ENCODE measurements at places on chromosomes 5 and 9. TPM values are rescaled to one million over a fixed set of nuclear protein-coding genes. Genes with fewer than 3 reads are reported as not detected.

DNA sequence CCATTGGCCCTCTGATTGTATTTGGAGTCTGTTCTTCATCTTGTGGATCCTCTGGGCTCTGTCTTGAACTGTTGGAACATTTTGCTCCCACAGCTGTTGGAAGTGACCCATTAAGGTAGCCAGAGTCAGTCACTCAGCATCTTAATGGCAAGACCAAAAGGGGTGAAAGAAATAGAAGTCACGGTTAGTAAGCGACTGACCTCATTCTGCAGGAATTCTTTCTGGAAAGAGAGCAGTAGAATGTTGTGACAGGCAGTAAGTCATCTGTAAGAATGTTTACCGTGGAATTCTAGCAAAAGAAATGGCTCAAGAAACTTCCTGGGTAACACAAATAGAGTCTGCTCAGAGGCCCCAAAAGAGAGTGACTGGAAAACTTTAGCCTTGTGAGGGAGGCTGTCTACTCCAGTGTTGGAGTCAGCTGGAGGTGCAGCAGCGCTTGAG lies 28.6 kb upstream of the TNC start:
- DNase-seq = no peak

GRCh38 chr9:28909526-28909925 lies 1336.2 kb upstream of the C9orf72 start:
- no peak for DNase-seq

DNA sequence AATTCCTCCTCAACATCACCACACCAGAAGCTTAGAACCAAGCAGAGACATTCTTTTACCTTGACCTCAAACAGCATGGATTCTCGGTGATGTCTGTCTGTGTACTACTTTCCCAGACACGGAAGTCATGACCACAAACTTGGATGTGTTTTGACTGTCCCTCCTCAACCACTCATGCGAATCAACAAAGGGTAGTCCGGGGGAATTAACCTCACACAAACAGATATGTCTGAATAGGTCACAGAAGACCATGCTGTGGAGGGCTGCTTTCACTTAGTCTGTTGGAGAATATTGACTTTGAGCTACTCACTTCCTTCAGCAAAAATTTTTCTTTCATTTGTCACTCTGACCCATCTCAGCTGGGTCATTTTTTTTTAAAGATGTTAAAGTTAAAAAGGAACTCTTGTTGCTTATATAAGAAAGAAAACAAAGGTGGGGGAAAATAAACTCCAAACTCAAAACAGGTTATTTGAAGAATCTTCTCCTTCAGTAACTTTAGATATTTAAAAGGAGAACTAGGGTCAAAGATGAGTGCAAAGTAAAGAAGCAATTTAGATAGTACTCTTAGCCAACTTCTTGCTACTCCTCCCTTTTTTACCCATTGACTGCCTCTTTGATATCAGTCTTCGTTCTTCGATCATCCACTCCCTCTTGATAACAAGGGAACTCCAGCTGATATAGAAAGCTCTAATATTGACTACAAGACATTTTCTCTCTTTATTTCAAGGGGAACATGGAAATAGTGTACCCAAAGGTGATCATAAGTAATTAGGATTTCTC lies 343.4 kb upstream of the CDH6 start:
- no peak for DNase-seq

GRCh38 chr9:73118286-73118685 lies 33.4 kb upstream of the ANXA1 start:
- DNase-seq = no peak

GRCh38 chr5:9892696-9893095 lies 262.5 kb upstream of the TAS2R1 start:
- no peak for DNase-seq

DNA sequence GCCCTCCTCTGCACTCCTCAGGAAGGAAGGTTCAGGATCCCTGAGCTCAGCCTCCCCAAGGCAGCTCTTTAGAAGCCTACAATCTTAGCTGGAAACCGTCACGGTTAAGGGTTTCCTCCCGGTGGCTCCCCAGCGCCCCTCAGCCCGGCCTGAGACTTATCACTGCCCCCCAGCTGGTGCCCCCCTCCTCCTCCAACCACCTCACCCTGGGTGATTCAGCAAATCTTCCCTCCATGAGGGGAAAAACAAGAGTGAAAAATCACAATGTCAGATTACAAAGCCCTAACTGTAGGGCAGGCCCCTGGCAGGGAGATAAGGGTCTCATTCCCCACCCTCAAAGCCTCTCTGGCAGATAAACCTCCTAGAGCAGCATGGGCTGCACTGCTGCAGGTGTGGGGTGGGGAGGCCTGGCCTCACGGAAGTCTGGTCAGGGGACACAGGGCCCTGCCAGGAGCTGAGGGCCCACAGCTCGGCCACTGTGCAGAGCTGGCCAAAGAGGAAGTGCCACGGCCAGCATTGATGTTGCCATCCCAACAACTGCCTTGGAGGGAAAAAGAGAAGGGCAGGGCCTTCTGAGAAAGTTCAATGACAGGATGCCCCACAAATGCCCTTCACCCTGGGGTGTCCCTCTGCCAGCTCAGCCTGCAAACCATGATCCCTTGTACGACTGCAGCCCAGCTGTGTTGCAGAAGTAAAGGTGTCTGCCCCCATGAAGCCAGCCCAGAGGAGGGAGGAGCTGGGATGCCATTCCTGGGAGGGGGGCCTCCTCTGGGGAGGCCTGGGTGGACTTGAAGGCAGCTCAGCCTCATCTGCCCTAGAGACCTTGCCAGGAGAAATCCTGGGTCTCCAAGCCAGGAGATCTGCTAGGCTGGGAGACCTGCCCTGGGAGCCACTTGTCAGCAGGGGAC lies 25.9 kb downstream of the GFI1B start:
- no peak for DNase-seq

DNA sequence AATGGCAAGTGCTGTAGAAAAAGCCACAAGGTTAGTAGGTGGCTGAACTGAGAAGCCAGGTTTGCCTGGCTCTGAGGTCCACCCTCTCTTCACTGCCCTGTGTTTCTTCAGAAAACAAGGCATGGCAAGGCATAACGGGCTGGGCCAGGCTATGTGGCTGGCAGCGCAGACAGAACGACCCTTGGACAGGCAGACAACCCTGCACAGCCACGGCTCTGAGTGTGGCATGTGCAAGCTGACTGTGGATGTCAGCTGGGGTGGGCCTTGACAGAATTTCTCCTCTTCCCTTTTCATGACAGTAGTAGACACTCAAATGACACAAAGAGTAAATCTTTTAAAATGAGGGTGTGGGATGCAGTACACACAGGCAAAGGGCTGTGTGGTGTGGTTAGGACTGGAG lies 81.7 kb downstream of the MACROH2A1 start:
- no peak for DNase-seq

- DNase-seq = no peak
These were observed 100.4 kb downstream of the RGS3 start for GRCh38 chr9:113563826-113564497.

GRCh38 chr9:121684381-121685145 lies 33.1 kb downstream of the DAB2IP start:
- DNase-seq = peak; percentile 51

DNA sequence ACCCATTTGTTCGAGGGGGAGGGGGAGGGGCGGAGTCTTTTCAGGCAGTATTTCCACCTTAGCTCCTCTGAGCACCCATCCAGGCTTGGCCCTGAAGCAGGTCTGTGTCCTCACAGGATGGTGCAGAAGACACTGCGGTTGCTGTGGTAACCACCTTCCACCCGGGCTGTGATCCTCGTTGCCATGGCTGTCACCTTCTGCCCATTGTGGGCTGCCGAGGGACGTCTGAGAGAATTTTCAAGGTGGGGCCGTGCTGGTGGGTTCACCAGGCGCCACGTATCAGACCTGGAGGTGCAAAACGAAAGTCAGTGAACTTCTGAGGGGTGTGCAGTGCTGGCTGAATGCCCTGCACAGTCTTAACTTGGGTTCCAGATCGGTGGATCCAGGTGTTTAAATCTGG lies 26.7 kb downstream of the POLR1E start:
- no peak for DNase-seq

DNA sequence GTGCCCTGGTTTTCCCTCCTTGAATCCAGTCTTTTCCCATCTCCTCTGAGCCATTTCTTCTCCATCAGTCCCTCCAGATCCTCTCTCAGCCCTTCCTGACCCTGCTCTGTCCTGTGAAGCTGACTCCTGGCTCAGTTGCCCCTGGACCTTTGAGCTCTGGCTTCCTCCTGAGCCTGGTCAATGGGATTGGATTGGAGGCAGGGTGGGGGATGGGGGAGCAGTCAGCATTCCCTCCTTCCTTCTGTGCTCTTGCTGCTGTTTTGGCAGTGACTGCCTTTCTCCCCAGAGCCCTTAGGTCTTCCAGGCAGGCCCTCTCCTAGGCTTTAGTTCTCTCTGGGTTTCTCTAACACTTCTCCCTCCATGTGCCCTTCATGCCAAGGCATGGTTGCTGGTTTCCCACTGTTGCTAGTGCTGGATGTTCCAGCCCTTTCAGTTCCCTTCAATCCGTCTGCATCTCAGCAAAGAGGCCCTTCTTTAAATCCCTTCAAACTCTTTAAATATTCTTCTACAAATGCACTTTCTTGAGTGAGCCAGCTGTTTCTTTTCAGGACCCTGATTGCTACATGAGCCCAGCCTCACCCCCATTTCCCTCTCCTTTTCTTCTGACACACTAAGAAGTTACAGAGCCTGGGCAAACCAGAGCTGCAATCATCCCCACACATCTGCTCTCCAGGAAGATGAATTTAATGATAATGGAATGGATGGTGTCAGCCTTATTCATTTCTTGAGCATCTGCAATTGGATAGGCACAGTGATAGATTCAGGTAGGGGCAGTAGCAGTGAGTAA lies 2.2 kb downstream of the TNFSF15 start:
- DNase-seq = no peak

DNA sequence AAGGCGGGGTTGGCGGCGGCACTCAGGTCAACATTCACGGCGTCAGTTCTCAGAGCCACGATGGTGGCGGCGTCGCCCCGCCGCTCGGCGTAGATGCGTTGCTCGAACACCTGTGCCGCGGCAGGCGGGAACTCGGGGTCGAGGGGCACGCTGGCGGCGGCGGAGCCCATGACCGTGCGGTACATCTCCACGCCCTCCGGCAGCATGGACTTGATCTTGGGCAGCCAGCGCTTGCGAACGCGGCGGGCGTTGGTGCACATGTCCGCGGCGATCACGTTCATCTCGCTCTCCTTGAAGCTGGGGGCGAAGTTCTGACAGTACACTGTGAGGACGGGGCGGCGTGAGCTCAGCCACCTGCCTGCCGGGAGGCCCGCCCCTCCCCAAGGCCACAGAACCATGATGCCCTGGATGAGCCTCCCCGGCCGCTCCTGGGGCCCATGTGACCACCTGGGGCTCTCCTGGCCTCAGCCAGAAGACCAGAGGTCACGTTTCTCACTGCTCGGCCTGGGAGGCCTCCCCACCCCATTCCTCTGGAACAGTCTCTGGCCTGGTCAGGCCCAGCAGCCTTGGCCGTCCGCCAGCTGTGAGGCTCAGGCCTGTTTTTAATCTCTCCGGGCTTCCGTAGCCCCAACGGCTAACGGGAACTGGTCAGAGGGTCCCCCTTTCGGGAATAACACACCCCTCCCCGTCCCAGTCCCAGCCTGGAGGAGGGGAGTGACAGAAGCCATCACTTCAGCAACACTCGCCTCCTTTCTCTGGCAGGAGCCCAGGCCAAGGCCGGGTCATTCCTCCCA lies 50.7 kb upstream of the UBAC1 start:
- DNase-seq = no peak

- no peak for DNase-seq
These were observed 155.1 kb upstream of the RAI14 start for GRCh38 chr5:34501016-34501415.

DNA sequence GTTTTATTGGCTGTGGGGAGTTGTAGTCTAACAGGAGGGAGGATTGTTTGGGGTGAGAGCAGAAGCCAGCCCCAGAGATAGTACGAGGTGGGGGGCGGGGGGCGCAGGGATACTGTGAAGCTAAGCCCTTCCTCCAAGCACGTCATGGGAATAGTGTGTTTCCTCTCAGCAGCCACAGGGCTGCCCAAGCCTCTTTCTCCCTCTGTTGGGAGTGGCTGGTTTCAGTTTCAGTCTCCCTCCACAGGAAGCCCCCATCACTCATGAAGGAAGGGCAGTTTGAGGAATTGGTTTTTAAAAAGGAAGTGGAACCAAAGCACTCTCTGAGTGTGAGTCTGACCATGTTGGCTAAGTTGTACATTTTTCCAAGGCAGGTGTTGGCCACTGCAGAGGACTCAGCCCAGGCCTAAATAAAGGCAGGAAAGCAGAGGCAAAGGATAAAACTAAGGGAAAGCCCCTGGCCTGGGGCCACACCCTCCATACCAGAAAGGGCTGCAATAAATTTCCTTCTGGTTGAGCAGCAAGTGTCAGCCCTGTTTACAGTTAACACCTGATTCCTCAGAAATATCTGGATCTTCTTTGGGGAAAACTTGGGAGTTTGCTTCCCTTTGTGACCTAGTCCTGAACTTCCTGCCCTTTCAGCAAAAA lies 3.2 kb downstream of the RAB24 start:
- no peak for DNase-seq

DNA sequence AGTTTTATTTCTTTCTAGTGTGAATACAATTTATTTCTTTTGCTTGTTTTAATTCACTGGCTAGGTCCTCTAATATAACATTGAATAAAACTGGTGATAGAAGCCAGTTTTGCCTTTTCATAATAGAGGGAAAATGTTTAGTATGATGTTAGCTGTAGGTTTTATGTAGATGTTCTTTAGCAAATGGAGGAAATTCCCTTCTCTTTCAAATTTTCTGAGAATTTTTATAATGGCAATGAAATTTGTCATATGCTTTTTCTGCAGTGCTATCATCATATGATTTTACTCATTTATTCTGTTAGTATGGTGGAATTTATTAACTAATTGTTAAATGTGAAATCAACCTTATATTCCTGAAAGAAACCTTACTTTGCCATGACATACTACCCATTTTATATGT lies 18.1 kb upstream of the MACROH2A1 start:
- no peak for DNase-seq

- DNase-seq = peak; percentile 30
These were observed 35.9 kb upstream of the UNC5A start for GRCh38 chr5:176774216-176775171.

DNA sequence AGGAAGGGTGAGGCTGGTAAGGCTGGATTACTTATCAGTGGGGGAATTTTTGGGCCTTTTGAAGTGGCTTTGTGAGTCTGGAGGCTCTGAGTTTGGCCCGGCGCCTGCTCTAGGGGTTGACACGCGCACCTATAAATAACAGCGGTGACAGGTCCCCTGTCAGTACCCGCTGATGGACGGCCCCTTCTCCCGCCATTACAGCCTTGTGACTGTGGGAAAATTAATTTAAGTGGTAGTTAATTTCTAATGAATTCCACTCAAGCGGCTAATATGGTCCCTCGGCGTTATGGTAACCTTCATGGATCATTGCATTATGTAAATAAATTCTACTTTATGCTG lies 16.5 kb downstream of the MRPL36 start:
- no peak for DNase-seq

KCNV2 gene
- not detected for total RNA-seq

ACOT12 gene
- total RNA-seq = not detected

SLC45A2 gene
- 0.33 TPM for total RNA-seq

CARD6 gene
- total RNA-seq = 2.8 TPM

CAMK4 gene
- 39.0 TPM for total RNA-seq

ARID3C gene
- total RNA-seq = 1.6 TPM

IL13 gene
- 0.98 TPM for total RNA-seq

CYSRT1 gene
- 0.64 TPM for total RNA-seq

CORO2A gene
- total RNA-seq = 6.8 TPM

PCDHGC4 gene
- total RNA-seq = not detected

TMEFF1 gene
- total RNA-seq = 0.89 TPM

Measured in activated naive CD4-positive, alpha-beta T cell treated with anti-CD3 and anti-CD28 coated beads, Interleukin-2, amount 50 U/mL, for 72 hours (primary cell).